ENCODE measurements at places on chromosomes 5 and 9.
A peak's percentile ranks its signal among the peaks of the same experiment; 100 is the strongest.

DNA sequence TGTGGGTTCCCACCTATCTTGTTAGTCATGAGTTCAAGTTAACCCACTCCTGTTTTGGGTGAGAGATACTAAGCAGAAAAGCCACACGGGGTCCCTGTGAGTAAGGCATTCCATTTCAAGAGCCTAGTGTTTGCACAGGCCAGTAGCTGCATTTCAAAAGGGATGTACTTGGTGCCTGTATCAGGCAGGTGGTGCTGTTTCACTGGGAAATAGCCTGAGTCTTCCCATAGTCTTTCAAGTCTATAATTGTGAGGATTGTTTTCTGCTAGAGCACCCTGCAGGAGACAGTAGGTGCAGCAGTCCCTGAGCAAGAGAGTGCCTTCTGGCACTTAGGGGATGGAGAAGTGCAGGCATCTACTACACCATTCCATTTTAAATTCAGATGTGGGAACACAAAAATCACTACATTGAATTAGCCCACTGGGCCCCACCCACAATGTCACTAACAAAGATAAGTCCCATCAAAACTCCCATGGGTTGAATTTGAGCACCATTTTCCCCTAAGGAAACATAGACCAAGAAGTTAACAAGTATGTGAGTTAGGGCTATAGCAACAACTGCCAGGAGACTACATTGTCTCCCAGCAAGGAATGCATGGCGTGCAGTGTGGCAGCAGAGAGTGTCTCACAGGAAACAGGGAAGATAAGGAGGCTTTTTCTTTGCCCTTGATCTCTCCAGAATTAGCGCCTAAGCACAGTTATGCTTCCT, 263.2 kb downstream of the COX7C start:
- peak; percentile 14 for DNase-seq

- DNase-seq, result no peak
These were observed 116.7 kb upstream of the ZNF366 start for GRCh38 chr5:72623936-72624335.

GRCh38 chr9:1053282-1053621, 3.1 kb downstream of the DMRT2 start:
- no peak for DNase-seq

GRCh38 chr5:33788922-33789566, 102.7 kb downstream of the ADAMTS12 start:
- no peak for DNase-seq

- DNase-seq, result no peak
These were observed 72.5 kb downstream of the APTX start for GRCh38 chr9:32928912-32929311.

DNA sequence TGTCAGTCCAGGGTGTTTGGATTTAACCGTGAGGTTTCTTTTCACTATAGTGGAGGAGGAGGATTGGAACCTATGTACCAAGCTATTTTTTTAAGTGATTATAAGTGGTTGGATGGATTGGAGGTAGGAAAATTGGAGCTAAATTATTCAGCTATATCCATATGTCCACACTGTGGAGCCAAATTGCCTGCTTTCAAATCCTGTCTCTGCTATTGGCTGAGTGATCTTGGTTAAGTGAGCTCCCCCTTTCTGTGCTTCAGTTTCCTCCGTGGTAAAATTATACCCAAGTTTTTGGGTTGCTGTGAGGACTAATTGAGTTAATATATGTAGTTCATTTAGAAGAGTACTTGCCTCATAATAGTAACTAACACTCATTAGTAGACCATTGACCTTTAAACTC, 2.5 kb downstream of the CENPP start:
- no peak for DNase-seq

- no peak for DNase-seq
These were observed 98.3 kb upstream of the PRRC1 start for GRCh38 chr5:127418974-127419682.

DNA sequence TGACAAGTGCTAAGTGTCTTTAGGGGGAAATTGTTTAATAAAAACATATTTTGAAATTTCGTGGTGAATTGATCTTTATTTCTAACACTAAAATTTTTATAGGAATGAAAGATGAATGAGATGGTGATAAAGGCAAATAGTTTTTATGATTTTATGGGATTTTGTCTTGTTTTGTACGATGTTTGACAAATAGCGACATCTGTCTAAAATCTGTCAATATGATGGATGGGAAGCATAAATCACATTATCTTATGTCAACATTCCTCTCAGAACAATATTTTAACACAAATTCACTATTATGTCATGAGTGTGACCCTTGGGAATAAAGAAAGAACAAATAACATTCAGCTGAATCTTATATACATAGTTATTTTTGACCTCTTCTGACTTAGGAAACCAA, 852.0 kb upstream of the CDH6 start:
- DNase-seq, result no peak

GRCh38 chr9:117232281-117232680, 182.6 kb downstream of the ASTN2 start:
- DNase-seq, result no peak

Data from activated CD8-positive, alpha-beta memory T cell treated with anti-CD3 and anti-CD28 coated beads, Interleukin-2, amount 50 U/mL, for 4 hours (primary cell).